ENCODE measurements at places on chromosomes 13 and 19.

DNA sequence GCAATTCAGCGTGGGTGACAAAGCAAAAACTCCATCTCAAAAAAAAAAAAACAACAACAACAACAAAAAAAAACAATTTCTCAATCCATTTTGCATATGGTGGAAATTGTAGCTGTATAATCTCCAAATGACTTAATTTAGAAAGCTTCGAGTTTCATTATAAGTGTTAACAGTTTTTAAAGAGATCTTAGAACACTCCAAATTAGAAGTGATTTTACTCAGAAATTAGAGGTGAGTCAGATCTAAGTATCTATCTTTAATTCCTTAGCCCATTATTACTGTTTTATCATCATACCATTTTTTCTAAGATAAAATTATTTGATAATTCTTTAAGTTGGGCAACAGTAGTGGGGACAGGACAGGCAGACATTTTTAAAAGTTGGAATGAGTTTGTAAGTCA lies 60.5 kb downstream of the ZMYM2 start:
- no peak for DNase-seq

DNA sequence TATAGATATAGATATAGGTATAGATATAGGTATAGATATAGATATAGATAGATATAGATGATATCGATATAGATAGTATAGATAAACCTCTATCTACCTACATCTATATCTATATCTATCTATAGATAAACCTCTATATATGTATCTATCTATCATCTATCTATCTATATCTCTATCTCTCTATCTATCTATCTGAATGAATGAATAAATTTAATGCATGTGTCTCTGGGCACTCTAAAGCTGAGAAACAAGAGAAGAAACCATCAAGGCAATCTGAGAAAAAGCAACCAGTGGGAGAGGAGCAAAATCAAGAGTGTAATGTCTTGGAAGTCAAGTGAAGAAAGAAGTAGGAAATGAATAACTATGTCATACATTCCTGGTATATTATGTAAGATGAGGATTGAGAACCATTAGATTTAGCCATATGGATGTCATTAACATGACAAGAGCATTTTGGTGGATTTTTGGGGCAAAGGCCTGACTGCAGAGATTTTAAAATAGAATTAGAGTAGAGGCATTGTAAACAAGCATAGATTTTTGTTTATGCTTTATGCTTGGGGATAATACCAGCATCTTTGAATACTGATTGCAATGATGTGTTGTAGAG lies 1262.7 kb upstream of the MIR17HG start:
- no peak for DNase-seq

DNA sequence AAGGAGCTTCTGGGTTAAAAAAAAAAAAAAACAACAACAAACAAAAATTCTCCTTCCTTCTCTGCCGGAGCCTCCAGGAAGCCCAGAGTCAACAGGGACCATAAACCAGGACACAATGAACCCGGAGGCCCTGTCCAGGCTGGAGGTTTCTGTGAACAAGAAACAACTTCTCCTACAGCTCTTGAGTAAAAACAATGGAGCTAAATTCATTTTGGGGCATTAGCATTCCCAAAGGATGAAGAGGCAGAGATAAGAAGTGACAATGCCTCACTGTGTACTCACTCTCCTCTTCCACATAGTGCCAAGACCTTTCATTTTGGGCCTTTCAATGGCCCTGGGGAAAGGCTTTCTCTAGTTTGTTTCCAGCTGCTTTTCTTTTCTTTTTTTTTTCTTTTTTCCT lies 9.0 kb downstream of the RHPN2 start:
- no peak for DNase-seq

DNA sequence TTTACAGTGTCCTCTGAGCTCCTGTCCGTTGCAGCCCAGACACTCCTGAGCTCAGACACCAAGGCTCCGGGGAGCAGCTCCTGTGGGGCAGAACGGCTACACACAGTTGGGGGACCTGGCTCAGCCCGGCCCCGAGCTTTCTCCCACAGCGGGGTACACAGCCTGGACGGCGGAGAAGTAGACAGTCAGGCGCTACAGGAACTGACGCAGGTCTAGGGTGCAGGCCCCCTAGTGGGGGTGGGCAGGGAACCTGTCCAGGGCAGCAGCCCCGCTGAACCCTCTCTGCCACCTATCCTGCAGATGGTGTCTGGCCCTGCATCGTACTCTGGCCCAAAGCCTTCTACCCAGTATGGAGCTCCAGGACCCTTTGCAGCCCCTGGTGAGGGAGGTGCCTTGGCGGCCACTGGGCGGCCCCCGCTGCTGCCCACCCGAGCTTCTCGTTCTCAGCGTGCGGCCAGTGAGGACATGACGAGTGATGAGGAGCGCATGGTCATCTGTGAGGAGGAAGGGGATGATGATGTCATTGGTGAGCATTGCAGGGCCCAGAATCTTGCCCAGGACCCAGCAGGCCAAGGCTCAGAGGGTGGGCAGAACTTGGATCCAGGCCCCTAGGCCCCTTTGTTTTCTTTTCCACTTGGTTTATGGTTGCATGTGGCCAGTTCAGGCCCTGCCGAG lies 12.9 kb upstream of the PRR19 start:
- DNase-seq, result no peak

GRCh38 chr13:23617551-23618024 lies 47.4 kb downstream of the TNFRSF19 start:
- DNase-seq, result no peak

DNA sequence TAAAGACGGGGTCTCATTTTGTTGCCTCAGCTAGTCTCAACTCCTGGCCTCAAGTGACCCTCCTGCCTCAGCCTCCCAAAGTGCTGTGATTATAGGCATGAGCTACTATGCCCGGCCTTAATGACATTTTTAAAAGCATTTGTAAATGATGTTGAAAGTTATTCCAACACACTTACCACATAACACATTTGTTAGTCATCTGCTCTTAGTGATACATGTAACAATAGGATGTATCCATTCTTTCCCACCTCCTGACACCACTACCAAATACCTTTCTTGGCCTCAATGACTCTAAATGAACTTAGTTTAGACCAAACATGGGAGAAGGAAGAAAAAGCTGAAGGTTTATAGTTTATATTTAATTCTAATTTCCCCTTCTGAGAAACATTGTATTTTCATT lies 59.8 kb upstream of the MEDAG start:
- DNase-seq, result no peak

DNA sequence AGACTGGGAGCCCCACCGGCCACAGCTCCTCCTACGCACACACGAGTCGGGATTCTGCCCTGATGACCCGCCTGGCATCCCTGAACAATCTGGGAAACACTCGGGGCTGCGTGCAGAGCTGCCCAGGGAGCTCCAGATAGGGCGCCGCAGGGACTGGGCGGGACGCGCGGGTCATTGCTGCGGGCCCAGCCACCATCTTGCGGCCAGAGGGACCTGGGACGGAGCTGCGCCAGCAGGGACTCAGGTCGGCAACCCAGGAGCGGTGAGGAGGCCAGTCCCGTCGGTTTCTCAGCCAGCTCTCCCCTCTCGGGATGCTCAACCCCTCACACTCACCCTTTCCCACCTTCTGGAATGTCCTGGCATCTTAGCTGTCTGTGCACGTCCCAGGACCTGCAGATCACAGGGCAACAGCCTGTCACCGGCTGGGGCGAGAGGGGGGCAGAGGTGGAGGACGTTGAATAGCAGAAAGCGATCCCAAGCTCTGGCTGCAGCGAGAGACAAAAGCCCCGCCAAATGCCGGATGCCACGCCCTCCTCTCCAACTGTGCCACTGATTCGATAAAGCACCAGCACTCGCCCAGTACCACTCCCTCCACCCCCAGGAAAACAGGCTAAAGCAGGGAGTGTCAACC lies 20.4 kb upstream of the ZNF91 start:
- no peak for DNase-seq

DNA sequence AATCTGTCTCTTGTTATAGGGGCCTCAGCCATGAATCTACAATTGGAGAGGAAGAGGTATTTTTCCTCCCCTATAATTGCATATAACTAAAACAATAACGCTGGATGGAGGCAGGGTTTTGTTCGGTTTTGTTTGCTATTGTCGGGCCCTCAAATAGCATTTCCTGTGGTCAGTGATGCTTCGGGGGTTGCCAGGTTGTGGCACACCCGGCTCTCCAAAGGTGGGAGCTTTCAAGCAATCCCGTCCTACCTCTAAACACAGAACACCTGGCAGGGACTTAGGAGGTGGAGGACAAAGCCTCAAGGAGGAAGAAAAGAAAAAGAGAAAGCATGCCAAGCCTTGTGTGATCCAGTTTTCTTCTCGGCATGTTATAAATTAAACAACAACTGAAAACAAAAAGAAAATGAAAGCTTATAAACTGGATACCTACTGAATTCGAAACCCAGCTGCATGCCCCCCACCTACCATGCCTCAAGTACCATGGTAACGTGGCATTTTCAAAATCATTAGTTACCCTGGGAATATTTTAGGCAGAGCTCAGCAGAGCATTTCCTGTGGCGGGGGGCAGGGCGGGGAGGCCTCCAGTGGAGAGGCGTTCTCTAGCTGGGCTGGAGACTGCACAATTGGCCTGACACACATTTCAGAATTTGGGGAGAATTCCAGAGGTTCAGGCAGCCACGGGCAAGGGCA lies 213.8 kb downstream of the DCLK1 start:
- no peak for DNase-seq

Measured in CD4-positive, alpha-beta T cell treated with Interleukin-1 beta for 1 hour (primary cell).